ENCODE measurements at places on chromosomes 1 and 21.

DNA sequence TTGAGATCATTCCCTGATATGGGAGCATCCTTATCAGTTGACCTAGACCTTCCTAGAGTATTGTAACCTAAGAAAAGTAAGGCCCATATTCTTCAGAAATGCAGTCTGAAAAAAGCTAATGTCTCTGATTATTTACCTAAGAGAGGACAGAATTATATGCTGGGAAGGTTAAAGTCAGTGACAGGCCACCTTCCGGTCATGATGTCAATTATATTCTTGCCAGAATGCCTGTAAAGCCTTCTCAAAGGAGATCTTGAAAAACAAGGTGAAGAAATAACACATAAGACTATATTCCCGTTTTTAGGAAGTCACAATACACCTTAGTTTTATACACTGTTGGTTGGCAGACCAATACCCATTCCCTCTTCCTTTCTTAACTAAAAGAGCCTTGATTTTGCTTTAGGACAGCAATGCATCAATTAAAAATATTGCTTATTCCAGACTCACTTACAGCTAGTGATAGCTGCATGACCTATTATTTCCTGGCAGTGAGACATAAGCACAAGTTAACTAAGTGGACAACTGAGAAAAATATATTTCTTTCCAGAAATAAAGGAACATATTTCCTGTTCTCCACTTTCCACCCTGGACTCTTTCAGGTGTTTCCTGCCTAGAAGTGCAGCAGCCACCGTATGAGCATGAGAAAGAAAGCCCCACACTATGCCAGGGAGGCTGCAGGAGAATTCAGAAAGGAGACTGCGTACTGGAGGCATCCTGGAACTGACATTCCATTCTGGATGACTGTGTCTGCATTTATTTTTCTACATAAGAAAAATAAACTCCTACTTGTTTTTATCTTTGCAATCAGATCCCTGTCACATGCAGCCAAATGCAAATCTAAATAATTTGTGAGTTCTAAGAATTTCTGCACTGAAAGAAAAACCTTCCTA is 332.9 kb upstream of the PTBP2 start:
- no peak for DNase-seq

DNA sequence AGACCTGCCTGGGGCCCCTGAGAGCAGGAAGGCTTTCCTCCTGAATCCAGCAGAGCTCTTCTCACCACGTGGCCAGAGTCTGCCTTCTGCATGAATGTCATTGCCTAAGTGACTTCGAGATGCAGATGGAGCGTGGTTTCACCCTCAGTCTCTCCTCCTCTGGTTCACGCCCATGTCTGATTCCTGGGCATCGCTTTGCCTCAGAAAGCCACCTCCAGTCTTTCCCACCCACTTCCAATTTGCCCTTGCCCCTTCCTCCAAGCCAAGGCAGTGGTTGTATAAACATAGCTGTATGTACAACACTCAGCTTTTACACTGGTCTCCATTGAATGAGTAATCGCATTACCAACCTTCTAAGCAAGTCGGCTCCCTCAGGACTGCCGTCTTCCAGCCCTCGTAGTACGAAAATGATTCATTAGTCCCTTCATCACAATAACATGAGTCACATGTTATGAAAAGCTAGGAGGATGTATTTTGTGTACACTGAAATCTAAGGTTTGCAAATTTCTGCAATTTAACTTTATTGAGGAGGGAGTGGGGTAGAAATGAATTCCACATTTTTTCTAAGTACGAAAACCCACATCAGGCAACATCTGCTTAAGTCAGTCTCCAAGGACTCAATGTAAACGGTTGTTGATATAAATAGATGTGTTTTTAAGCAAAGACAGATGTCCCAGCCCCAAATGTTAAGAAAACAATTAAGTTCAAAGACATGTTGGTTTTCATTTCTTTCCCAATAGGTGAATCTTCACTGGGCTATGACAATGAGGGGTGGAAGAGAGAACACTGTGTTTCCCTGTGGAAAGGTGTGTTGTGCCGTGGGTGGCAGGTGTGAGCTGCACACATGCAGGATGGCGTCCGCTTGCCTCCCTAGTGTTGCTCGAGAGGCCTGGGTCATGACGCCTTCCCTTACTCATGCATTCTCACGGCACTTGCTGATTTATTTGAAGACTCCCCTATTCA is 32.3 kb upstream of the ETS2 start:
- DNase-seq: no peak

- no peak for DNase-seq
These were observed 33.6 kb downstream of the ERI3 start for GRCh38 chr1:44321466-44321865.

- DNase-seq: no peak
These were observed 123.6 kb downstream of the DTL start for GRCh38 chr1:212158912-212159796.

GRCh38 chr1:36888811-36889477 is 145.4 kb downstream of the GRIK3 start:
- no peak for DNase-seq

DNA sequence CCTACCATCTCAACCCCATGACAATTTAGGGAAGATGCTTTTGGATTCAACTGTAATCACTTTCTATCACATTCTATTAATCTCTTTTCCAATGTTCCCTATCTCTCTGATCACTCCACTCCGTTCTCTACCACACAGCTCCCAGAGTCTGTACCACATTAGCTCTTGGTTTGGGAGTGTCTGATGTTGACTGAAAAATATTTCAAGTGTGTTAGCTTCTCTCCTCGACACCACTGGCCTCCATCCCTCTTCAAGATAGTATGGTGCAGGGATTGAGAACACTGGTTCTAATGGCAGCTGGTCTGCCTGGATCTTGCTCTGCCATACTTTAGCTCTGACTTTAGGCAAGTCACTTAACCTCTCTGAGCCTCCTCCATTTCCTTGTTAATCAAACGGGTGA is 39.9 kb downstream of the ATP1A1 start:
- DNase-seq: no peak

- DNase-seq: no peak
These were observed 37.7 kb downstream of the COQ8A start for GRCh38 chr1:226977643-226978431.

GRCh38 chr1:53296117-53296749 is 31.6 kb downstream of the LRP8 start:
- no peak for DNase-seq

DNA sequence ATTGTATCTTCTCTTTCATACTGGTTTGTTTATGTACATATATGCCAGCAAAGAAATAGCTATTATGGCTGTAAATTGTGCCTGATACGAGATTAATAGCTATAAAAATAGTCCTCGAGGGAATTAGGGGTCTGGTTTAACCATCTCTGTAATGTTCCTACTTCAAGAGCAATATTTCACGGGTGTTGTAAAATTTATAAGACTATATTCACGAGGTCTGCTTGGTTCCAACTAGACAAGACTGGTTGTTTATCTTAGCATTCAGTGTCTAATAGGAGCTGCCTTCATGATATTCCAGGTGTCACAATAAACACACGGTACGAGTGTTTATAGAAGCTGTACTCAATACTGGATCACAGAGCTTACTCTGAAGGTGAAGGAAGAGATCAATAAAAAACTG is 389.9 kb downstream of the SIPA1L2 start:
- DNase-seq: no peak

- DNase-seq: no peak
These were observed 51.8 kb downstream of the RGS2 start for GRCh38 chr1:192860478-192861185.

Measured in stimulated activated CD8-positive, alpha-beta memory T cell treated with anti-CD3 and anti-CD28 coated beads, Interleukin-7, amount 100 ng/mL, for 24 hours (primary cell).